ENCODE measurements at places on chromosomes 5 and 9.

DNA sequence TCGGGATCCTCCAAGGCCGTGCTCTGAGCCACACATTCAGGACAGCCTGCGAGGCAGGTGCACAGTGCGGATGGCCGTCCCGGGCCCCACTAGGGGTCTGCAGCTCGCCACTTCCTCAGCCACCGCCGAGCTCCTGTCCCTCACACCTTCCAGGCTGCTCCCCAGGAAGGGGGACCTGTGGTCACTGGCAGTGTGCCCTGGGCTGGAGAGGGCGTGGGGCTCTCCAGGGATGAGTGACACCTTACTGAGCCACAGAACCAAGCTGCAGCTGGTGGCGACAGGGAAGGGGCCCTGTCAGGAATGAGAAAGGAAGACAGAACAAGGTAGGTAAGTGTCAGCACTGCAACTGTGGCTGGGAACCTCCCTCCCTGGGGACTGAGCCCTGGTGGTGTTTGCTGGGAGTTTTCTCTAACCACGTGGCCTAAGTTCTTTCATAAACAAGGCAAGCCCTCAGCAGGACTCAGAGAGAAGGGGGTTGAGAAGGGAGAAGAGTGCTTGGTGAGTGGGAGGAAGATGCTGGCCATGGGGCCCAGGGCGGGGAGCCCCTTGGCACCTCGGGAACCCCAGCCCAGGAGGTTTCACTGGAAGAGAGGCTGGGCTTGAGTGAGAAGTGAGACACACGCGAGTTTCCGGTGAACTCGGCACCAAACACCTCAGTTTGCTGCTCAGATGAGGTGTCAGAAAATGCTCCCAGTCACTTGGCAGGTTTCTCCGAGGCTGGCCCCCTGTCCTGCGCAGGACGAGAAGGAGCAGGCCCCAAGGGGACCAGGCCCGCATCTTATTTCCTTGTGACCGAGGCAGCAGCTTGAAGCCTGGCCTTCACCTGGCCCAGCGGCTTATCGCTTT is 5.2 kb downstream of the IL13 start:
- peak; percentile 70 for DNase-seq

DNA sequence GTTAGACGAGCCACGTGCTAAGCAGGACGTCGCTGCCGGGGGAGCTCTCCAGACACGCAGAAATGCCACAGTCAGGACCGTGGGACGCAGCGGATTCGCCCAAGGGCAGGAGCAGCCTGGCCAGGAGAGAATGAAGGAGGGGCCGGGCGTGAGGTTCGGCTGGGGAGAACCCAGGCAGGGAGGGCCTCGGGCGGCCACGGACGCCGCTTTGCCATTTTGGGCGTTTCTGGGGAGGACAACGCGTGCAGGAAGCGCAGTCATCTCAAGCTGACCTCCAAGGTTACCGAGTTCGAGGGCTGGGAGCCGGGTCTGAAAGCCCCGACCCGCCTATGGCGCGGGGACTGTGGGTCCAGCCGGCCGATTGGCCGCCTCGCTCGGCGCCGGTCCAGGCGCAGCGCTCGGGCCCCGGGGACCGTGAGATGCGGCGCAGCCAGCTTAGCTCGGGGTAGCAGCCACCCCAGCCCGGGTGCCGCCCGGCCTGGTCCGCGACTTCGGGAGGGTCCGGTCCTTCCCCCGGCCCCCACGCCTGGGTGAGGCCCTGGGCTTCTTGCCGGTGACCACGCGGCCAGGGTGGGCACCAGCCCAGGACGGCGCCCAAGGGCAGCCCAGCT is 760 bp upstream of the MAN1B1 start:
- DNase-seq: peak; percentile 86

DNA sequence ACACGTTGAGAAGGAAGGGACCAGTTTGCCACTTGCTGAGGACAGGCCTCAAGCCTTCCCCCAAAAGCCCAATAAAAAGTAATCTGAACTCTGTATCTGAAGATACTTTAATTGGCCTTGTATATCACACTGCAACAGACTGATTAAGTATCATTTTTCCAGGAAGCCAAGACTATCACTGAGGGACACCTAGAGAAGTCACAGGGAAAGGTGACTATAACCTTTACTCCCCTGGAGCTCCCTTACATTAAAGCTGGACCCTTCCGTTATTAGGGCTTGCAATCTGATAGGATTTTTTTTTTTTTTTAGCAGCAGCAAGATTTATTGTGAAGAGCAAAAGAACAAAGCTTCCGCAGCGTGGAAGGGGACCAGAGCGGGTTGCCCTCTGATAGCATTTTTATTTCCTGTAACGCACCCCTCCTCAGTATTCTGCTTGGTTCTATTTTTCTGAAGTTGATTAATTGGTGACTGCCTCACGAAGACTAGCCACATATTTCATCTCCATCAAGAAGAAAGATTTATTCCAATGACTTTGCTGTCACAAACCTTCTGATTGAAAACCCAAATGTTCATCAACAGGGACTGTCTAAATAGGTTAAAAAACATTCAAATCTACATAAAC is 2.7 kb downstream of the CDC14B start:
- no peak for DNase-seq

DNA sequence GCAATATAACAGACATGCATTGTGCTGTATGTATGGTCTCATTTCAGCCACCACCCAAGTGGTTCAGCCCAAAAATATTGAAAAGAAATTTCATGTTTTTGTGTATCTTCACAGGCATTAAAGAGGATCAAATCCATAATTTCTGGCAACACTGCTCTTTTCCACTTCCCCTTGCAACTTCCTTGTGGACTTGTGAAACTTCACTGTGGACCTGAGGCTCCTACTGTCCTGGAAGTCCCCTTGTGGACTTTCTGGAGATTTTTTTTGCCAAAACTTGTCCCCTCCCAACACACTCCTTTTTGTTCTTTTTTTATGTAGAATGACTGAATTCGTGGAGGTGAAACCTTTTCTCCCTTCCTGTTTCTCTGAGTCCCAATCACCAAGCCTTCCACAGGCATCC is 14.3 kb downstream of the OTULINL start:
- no peak for DNase-seq
